Aorta (tissue), 5 donors: ENCODE measurements at places on chromosomes 6 and 20.

DNA sequence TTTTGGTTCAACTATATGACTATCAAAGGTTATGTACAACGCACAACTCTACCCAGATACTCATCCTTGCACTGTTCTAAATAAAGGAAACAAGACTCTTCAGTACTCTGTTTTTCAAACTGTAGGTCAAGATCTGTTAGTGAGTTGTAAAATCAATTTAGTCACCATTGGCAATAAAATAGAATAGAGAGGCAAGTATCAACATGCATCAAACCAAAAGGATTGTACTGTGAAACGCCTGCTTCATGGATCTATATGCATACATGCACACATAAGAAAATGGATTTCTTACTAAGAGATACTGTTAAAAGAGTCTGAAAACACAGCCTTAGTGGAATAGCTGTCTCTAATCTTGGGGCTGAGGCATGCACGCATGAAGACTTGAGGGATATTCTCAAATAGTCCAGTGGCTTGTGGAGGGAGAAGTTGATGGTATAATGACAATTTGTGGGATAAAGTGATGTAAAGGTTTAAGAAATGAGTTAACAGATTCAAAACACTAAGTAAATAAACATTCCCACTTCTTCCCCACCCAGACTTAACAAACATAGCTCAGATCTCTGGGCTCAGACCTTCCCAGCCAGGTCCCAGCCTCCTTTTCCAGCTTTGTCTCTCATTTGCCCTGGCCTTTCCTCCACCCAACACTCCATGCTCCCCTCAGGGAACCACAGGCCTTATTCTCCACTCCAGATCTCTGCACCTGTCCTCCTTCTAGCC, 10.7 kb upstream of the LZTS3 start:
- H3K4me1 ChIP-seq = no peaks in the 10 kb centered on the region
- DNase-seq = no peak
- no peak overlapping the region for H3K4me3 ChIP-seq
- no peaks in the 10 kb centered on the region for H3K36me3 ChIP-seq
- no peaks in the 10 kb centered on the region for H3K27me3 ChIP-seq

DNA sequence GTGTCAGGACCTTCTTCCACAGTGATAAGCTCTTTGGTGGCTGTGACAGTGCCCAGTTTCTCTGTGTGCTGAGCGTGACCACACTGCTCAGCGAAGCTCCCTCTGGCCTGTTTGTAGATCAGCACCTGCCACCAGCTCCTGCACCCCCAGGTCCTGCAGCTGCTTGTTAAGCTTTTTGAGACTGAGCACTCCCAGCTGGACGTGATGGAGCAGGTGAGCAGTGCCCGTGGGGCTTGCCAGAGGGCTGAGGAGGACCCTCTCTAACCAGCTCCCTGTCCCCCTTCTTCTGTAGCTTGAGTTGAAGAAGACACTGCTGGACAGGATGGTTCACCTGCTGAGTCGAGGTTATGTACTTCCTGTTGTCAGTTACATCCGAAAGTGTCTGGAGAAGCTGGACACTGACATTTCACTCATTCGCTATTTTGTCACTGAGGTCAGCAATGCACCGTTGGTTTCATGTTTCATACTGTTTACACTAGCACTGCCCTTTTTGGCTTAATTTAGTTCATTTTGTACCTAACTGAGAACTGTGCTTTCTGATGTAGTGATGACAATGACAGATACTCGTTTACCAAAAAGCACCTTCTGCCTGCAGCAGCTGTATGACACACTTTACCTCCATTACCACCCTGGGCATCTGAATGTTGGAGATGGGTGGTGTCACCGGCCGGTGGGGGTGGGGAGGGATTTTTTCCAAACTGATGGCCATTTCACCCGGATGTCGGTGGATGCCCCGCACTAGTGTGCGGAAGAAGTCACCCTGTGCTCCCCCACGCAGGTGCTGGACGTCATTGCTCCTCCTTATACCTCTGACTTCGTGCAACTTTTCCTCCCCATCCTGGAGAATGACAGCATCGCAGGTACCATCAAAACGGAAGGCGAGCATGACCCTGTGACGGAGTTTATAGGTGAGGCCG, 12.5 kb downstream of the NELFCD start:
- no peak overlapping the region for H3K4me3 ChIP-seq
- no peak for DNase-seq
- no peaks in the 10 kb centered on the region for H3K27me3 ChIP-seq
- no peaks in the 10 kb centered on the region for H3K4me1 ChIP-seq

DNA sequence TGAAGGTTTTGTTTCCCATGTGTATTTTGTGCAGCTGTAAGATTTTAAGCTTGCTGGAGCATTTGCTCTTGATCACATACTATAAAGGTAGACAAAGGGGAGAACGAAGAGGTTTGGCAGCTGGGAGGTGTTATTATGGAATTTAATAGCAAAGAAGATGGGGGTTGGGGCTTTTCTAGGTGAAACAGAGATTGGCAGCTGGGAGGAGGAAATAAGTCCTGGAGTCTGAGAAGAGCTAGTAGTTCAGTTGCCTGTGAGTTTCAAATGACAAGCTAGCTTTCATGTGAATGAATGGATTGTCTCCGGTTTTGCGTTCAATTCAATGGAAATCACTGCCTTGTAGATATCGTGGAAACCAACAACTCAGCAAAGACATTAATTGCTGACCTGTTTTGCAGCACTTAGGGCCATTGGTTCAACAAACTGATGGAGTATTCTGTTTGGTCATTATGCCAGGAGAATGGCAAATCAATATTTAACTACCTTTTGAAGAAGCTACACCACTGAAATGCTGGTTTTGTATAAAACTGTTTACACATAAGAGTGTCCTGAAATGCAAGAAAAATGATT, 38.1 kb upstream of the FLRT3 start:
- no peak for DNase-seq
- no peak overlapping the region for H3K27ac ChIP-seq
- no peaks in the 10 kb centered on the region for H3K4me1 ChIP-seq
- no peaks in the 10 kb centered on the region for H3K27me3 ChIP-seq
- H3K36me3 ChIP-seq = no peaks in the 10 kb centered on the region
- H3K4me3 ChIP-seq = no peak overlapping the region

DNA sequence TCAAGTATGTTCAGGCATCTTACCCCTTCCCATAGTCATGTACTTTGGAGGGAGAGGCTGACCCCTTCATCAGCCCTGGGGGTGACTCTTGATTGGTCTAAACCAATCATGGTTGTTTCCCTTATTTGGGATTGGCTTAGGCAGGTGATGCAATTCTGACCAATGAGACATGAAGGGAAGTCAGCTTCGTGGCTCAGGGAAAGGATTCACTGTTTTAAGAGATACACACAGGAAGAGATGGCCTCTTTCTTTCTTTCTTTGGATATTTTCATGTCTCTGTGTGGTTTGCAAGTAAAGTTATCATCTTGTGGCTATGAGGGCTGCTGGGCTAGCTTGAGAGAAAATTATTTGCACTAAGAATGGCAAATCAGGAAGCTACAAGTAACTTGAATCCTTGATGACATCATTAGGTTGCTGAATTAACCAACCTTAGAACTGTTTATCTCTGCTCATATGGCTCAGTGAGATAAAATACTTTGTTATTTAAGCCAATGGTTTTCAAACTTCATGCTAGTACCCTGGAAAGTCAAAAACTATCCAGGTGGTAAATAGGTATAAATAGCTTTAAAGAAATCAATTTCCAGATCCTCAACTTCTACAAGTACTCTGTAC, 144.2 kb upstream of the CENPW start:
- no peaks in the 10 kb centered on the region for H3K4me1 ChIP-seq
- H3K27ac ChIP-seq = no peak overlapping the region
- no peaks in the 10 kb centered on the region for H3K27me3 ChIP-seq
- H3K4me3 ChIP-seq = no peak overlapping the region
- no peaks in the 10 kb centered on the region for H3K36me3 ChIP-seq

GRCh38 chr6:154595538-154595937, 85.1 kb upstream of the CNKSR3 start:
- no peak for DNase-seq
- no peaks in the 10 kb centered on the region for H3K36me3 ChIP-seq
- H3K27me3 ChIP-seq = no peaks in the 10 kb centered on the region
- H3K27ac ChIP-seq = no peak overlapping the region

GRCh38 chr20:25272223-25273000, 24.5 kb downstream of the PYGB start:
- H3K4me3 ChIP-seq = no peak overlapping the region
- peaks cover 10% of the 10 kb centered on the region for H3K36me3 ChIP-seq
- no peak for DNase-seq
- no peaks in the 10 kb centered on the region for H3K27me3 ChIP-seq

- H3K27me3 ChIP-seq = no peaks in the 10 kb centered on the region
- no peak overlapping the region for H3K4me3 ChIP-seq
- DNase-seq = no peak
- H3K27ac ChIP-seq = no peak overlapping the region
- H3K4me1 ChIP-seq = no peaks in the 10 kb centered on the region
- no peaks in the 10 kb centered on the region for H3K36me3 ChIP-seq
These were observed 256.3 kb upstream of the SOX4 start for GRCh38 chr6:21337263-21337662.
